Peyer's patch (tissue), 4 donors: ENCODE measurements at places on chromosomes 12 and 14.

GRCh38 chr12:131784909-131785762 lies 43.1 kb upstream of the MMP17 start:
- DNase-seq, result no peak

GRCh38 chr12:24530689-24531088 lies 418.2 kb downstream of the BCAT1 start:
- no peak for DNase-seq

DNA sequence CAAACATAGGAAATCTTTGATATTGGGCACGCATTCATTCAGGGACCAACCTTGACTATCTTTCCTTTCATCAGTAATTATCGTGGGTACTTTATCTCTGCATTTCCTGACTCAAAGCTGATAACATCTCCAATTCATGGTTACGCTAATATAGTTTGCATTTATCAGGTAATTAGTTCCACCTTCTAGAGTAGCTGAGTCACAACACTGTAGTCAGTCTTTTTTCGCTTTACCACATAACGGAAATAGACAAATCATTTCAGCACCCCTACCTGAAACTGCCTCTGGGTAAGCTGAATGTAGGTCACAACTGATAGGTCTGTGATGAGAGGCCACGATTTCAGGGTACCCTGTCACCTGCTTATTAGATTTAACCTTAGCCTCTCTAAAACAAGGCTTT lies 36.7 kb upstream of the IL22 start:
- no peak for DNase-seq

DNA sequence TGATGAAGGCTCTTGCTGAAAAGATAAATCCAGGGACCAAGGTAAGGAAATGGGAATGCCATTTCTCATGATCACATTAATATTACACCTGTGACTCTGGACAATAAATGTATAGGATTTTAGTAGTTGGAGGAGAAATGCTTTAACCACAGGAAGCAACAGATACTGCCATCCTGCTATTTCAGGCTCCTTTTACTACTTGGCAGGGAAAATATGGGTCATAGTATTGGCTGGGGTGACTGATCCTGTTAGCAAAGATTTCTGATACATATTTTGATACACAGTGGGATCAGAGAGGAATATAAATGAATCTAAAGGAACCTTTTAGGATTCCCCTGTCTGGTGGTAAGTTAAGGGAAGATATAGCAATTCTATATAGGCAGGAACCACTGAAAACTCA lies 115.0 kb downstream of the IGF1 start:
- DNase-seq, result no peak

DNA sequence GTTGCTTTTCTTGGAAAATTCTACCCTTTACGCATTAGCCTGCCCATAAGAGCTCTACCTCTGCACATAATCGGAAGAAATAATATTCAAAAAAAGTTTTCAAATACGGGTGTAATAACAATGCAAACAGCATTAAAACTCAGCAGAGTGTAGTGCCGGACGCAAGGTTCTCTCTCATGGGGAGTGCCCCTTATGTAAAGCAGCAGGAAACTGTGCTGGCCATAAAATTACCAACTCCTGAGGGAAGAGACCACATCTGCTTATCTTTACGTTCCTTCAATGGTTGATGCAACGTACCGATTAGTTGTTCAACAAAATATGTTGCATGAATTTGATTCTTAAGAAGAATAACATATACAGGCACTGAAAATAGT lies 118.7 kb upstream of the TMCC3 start:
- DNase-seq, result peak; percentile 74

DNA sequence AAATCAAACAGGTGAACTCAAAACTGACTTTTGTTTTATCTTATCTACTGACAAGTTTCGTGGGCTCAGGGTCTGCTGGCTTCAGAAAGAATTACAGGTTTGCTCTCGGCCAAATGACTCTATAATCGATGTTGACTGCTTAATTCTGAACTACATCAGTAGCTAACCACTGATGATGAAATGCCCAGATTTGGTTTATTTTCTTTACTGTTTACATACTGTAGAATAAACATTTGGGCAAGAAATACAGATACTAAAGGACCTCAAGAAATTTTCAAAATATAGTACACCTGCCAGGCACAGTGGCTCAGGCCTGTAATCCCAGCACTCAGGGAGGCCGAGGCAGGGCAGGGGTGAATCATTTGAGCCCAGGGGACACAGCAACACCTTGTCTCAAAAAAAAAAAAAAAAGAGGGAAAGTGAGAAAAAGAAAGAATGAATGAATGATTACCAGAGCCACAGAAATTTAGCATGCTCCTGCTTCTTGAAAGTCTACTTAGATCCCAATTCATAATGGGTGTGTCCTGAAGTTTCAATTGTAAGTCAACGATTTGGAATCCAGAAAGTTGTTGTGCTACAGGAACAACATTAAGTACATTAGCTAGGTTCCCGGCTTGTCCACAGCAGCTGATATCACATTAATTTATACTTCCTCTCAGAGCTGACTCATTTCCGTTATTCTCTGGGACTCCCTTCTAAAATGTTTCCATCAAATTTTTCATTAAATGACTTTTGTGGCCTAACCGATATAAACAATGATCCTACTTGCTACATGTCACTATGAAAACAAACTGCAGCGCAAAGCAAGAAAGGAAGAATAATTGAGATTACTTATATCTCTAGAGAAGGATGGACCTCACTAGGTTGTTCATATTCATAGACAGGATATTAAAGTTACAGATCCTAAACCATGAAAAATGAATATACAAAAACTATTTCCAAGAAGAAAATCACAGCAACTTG lies 134.3 kb downstream of the MED13L start:
- DNase-seq, result no peak

DNA sequence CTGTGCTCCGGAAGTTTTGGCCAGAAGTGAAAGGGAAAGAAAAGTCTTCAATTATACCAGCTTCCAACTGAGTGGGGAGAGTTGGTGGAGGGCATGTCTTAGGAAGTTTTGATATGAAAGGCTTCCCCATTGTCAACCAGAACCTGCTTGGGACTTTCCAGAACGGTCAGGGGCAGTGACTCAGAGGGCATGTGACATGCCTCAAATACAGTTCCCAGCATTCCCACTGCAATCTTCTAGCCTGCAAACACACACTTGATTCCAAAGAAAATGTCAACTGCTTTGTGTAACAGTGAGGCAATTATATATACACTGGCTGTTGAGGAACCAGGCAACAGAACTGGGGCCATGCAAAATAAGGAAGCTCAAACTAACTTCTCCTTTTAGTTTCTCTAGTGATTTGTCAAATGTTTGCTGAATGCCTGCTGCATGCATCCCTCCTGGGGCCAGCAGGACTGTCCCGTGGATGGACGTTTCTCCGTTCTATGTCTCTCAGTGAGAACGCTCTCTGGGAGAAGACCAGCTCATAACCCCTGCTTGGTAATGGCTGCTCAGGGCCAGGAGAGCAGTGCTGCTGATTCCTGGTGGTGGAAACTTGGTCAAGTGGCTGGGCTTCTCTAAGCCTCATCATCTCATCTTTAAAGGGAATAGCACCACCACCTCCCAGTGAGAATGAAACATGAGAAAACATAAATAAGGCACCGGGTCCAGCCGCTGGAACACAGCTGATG lies 18.3 kb downstream of the SLC25A47 start:
- peak; percentile 70 for DNase-seq

DNA sequence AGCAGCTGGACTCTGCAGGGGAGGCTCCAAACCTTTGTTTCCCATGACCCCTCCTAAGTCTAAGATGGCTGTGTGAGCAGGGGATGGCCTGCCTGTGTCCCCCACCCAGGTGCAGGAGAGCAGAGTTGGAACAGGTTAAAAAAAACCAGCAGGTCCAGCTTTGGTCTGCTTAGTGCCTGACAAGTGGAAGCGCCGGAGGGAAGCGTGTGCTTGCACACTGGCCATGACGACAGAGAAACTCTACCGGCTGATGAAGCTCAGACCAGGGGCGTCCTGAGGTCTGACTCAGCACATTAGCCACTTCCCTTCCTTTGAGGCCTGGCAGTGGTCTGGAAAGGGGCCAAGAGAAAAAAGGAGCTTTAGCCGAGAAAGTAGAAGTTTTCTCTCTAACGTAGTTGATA lies 280.1 kb downstream of the VRK1 start:
- DNase-seq, result no peak

GRCh38 chr12:126676434-126676833 lies 1590.5 kb upstream of the TMEM132C start:
- DNase-seq, result no peak

- no peak for DNase-seq
Observed at GRCh38 chr14:62952226-62952625, 93.0 kb downstream of the KCNH5 start.

GRCh38 chr12:91817517-91817916 lies 328.1 kb downstream of the BTG1 start:
- DNase-seq, result no peak

DNA sequence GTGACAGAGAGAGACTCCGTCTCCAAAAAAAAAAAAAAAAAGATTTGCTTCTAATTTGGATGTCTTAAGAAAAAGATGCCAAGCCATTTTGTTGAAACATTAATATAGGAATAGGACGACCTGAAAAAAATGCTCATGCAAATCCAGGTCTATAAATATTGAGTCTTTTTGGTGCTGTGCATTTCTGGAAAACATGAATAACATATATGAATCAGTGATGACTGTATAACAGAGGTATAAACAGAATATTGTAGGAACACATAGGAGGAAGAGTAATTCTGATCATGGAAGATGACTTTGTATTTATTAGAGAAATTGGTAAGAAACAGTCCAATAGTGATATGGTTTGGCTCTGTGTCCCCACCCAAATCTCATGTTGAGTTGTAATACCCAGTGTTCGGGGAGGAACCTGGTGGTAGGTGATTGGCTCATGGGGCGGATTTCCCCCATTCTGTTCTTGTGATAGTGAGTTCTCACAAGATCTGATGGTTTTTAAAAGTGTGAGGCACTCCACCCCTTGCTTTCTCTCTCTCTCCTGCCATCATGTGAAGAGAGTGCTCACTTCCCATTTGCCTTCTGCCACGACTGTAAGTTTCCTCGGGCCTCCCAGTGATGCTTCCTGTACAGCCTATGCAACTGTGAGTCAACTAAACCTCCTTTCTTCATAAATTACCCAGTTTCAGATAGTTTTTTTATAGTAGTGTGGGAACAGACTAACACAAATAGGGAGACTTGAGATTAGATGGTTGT lies 3.0 kb upstream of the SRSF5 start:
- DNase-seq, result no peak

GRCh38 chr14:35336494-35337268 lies 44.5 kb downstream of the PSMA6 start:
- peak; percentile 47 for DNase-seq

- peak; percentile 83 for DNase-seq
Observed at GRCh38 chr14:106586098-106586704, 1059.8 kb downstream of the TMEM121 start.
